Skin of body (tissue), 3 donors: ENCODE measurements at places on chromosomes 16 and 17.

DNA sequence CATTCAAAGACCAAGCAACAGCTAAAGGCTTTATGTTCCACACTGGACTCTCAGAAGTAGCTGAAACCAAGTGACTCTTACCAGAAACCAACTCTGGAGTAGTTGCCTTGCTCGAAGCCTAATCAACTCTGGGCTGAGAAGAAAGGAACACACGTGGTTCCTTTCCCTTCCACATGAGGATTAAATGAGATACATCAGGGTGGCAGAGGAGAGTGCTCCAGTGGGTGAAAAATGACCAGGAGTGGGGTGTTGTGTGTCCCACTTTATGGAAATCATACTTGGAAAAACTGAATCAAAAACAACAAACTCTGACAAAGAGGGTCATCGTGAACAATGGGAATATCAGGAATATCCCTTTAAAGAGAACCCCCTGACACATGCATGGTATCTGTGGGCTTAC, 234.2 kb upstream of the ASIC2 start:
- DNase-seq = no peak

DNA sequence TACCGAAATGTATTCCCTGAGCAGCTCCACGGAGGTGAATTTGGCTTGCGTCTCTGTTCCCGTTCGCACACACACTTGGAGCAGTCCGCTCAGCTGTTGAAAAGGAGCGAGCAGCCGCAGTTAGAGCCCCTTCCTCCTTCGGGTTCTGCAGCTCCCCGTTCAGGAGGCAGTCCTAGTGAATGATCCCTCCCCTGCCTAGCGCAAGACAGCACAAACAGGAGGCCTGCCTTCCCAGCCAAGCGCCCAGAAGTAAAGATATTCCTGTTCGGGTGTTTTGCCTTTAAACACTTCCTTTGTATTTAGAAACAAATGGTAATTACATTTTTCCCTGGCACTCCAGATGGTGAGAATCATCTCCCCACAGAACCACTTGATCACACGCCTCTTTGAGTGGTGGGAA, 64.7 kb downstream of the ABCC12 start:
- DNase-seq = no peak

DNA sequence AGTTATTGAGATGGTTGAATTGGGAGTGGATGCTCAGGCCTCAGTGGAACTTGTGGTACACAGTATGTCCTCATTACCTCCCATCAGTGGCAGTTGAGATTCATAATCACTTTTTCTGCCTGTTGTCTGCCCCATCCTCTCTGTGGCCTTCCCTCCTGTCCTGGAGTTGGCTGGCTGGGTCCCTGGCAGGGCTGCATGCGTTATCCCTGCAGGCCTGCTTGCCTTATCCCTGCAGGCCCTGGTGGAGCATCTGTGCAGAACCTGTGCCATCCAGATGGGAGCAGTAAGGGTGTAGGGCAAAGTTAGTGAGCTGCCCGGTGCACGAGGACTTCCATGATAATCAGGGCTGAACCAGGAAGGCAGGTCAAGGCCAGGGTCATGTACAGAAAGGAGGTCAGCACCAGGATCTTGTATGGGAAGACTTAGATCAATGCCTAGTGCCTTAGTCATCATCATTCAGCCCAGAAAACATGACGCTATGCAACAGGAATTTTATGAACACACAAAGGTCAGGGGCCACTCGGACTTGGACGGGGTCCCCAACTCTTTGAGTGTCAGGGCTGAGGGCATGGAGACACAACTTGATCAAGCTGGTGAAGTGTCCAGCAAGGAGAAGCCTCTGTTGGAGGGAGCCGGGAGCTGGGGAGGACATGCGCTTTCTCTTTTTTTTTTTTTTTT, 47.2 kb downstream of the ABCC1 start:
- DNase-seq = peak; percentile 25

DNA sequence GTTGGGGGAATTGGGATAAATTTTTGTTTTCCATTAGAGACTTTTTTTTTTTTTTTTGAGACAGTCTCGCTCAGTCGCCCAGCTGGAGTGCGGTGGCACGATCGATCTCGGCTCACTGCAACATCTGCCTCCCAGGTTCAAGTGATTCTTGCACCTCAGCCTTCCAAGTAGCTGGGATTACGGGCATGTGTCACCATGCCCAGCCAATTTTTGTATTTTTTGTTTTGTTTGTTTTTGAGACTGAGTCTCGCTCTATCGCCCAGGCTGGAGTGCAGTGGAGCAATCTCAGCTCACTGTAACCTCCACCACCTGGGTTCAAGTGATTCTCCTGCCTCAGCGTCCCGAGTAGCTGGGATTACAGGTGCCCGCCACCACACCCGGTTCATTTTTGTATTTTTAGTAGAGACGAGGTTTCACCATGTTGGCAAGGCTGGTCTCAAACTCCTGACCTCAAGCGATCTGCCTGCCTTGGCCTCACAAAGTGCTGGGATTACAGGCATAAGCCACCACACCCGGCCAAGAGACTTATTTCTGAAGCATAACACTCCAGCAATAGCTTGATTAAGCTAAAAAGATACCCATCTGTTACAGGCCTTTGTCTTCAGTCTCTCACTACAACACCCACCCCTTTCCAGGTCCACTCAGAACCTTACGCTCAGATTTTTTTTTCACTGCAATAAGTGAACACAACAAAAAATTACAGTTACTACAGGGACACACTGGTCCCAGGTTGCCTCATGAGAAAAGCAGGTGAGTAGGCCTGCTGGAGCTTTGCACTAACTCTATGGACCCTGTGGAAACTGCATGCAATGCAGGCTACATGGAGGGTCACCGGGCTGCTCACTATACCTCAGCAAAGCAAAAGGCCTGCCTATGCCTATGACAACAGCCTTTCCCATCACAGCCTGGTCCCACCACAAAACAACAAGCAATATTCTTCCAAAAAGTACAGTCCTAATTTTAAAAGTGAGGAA, 34.6 kb downstream of the KANSL1 start:
- no peak for DNase-seq

GRCh38 chr16:23324727-23325126, 22.6 kb downstream of the SCNN1B start:
- DNase-seq = no peak

DNA sequence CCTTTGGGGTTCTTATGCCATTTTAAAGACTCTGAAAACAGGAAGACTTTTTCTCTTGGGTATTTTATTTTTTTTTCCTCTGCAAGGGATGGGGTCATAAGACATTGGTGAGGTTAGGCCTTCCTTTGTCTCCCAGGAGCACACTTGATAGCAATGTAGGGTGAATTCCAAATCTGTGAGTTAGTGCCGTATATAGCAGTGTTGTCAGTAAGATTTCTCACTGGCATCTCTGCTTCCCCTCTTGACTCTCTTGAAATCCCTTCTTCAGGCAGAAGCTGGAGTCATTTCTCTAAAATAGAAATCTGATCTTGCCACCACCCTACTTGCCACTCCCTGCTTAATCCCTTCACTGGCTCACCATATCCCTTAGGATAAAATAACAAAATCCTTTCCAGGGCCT, 529.7 kb downstream of the WWOX start:
- DNase-seq = no peak

DNA sequence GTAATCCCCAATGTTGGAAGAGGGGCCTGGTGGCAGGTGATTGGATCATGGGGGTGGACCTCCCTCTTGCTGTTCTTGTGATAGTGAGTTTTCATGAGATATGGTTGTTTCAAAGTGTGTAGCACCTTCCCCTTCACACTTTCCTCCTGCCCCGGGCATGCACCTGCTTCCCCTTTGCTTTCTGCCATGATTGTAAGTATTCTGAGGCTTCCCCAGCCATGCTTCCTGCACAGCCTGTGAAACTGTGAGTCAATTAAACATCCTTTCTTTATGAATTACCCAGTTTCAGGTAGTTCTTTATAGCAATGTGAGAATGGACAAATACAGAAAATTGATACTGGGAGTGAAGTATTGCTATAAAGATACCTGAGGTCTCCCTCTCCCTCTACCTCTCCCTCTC, 29.4 kb downstream of the RNF112 start:
- no peak for DNase-seq

- DNase-seq = no peak
Measured at GRCh38 chr16:53094013-53094630, 39.3 kb downstream of the CHD9 start.

DNA sequence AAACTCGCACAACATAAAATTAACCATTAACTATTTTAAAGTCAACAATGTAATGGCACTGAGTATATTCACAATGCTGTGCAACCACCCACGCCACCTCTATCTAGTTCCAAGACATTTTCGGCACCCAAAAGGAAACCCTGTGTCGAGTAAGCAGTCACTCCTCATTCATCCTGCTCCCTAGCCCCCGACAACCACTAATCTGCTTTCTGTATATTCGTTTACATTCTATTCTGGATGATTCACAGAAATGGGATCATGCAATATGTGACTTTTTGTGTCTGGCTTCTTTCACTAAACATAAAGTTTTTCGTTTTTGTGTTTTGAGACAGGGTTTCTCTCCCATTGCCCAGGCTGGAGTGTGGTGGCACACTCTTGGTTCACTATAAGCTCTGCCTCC, 42.2 kb upstream of the HAPSTR1 start:
- no peak for DNase-seq

- DNase-seq = no peak
Measured at GRCh38 chr17:80861892-80862291, 129.7 kb upstream of the CHMP6 start.

DNA sequence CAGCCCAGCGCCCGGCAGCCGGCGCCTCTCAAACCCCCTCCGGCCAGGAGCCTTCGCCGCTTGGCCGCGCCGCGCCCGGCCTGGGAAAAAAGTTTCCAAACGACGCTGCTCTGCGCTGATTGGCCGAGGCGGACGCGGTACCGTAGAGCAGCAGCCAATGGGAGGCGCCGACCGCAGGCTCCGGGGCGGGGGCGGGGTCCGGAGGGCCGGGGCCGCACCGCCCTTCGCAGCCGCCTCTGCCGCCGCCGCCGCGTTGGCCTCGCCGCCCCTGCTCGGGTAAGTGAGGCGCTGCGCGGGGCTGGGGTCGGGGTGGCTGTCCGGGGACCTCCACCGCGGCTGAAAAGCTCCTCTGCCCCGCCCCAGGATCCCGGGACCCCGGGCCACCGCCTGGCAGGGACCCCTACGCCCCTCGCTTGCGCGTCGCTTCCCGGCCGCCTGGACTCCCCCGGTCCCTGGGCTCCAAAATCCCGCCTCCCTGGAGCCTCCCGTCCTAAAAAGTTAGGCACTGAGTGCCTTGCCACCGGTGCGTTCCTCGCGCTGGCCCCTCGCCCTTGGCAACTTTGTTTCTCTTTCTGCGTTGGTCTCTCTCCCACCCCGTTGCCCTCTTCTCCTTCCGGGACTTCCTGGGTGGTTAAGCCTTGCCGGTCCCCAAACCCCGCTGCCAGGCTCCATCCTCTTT, at the start of gene NDE1:
NDE1 (plus strand) TSS at position 227 of the 679 bp plus-strand sequence. CDS start 14,534 bp downstream, outside the sequence.
- peak; percentile 85 for DNase-seq
